Activated CD8-positive, alpha-beta memory T cell treated with anti-CD3 and anti-CD28 coated beads for 48 hours (primary cell): ENCODE measurements at places on chromosomes 11 and 22.

- DNase-seq = no peak
Observed at GRCh38 chr11:75406338-75406777, 7.0 kb downstream of the RPS3 start.

DNA sequence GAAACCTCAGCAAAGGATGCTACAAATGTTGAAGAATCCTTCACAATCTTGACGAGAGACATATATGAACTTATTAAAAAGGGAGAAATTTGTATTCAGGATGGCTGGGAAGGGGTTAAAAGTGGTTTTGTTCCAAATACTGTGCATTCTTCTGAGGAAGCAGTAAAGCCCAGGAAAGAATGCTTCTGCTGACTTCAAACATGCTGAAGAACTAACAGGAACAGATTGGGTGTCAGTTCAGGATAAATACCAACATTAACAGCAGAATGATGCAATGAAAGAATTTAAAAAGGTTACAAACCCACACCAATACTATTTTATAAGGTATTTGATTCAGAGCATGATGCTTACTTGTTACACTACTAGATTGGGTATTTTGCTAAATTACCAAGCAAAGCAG, 33.9 kb downstream of the RAB39A start:
- no peak for DNase-seq

DNA sequence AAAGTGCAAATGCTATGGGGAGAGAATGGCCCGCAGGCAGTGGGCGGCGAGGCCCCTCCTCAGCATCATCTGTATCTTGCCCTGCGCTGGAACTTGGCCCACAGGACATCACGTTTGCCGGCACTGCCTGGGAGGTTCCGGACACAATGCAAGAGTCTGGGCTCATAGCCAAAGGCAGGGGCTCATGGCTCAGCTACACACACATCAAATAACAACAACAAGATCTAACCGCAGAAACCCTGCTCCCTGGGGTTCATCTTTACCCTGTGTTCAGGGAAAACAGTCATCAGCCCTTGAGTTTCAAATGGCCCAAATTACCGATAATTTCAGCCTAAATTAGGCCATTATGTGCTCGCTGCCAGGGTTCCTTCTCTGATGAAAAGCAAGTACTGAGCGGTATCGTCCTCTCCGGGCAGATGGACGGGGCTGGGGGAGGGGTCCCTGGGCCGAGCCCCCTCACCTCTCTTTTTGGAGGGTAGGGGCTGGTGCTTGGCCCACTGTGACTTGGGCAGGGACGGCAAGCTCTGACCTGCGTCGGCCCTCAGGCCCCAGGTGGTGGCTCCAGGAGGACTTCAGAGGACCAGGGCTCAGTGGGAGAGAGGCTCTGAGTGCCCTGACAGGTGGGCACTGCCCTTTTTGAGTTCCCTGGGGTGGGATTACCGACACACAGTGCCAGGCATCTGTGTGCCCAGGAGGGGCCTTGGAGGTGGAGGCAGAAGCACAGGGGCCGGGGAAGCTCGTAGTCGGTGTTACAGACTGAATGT, 25.0 kb upstream of the GAL start:
- no peak for DNase-seq

DNA sequence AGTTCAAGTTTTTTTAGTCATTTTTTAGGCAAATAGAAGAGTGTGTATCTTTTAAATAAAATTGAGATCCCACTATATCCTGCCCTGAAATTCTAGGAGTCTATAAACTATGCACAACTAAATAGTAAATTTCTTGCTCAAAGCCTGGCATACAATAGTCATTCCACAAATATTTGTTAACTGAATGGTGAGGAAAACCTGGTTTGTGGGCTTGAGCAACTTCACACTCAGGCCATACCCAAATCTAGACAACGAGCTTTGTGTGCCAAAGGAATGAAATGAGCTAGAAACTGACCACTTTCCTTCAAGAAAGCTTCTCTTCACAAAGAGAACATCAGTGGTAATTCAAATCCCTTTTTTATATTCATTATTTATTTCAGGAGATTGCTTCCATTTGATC, 39.6 kb upstream of the AMOTL1 start:
- DNase-seq = no peak

- peak; percentile 29 for DNase-seq
Observed at GRCh38 chr11:3091846-3092602, 34.8 kb upstream of the CARS1 start.

- peak; percentile 6 for DNase-seq
Observed at GRCh38 chr11:7251836-7252682, at the start of gene SYT9. Gene SYT9 (plus strand): TSS chr11:7251904. CDS start chr11:7252187, 283 bp downstream.

DNA sequence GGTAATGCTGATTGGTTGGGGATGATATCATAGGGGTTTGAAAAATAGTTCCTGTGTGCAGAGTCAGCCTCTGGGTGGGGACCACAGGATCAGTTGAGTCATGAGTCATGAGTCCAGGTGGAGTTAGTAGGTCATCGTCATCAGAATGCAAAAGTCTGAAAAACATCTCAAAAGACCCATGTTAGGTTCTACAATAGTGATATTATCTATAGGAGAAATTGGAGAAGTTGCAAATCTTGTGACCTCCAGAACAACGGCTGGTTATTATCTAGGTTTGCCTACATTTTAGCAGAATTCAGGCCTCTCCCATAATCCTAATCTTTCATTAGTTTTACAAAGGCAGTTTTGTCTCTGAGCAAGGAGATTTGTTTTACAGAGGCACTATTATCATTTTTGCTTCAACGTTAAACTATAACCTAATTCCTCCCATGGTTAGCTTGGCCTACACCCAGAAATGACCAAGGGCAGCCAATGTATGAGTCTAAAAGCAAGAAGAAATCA, 38.9 kb downstream of the MS4A2 start:
- DNase-seq = no peak

DNA sequence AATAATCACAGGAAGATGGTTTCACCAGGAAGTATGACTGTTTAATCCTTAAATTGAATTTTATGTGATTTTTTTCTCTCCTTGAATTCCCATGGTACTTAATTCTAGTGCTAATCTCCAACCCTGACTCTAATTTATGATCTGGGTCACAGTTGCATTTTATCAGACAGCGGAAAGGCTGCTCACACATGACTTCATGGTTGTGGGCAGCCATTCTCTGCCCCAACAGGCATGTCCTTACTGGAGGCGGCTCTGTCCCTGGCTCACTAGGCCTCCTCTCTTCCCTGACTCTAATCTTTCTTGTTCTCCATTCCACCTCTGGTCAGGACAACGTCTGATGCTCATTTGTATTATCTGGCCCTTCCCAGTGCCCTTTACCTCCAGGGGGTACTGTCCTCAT, 184.4 kb downstream of the CHST1 start:
- DNase-seq = no peak

- DNase-seq = no peak
Observed at GRCh38 chr11:33869481-33870422, 22.1 kb downstream of the LMO2 start.
